ENCODE measurements at places on chromosomes 13 and 19.

DNA sequence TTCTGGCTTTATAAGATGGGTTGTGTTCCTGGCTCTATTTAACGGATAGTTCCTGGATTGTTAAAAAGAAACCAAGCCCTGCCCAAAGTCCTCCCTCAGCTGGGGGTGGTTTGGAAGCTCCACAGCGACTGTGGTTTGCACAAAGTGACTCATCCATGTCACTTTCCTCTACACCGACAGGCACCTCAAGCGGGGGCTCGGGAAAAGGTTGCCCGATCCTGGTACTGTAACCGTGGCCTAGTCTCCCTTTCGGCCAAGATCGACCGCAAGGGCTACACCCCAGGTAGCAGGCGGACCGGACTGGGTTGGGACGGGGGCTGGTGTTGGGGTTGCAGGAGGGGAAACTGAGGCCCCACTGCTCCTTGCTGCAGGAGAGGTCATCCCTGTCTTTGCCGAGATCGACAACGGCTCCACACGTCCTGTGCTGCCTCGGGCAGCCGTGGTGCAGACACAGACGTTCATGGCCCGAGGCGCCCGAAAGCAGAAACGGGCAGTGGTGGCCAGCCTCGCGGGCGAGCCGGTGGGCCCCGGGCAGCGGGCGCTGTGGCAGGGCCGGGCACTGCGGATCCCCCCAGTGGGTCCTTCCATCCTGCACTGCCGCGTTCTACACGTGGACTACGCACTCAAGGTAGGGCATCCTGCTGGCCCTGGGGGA is 1.6 kb downstream of the ARRDC2 start:
- DNase-seq, result no peak

GRCh38 chr13:76829572-76830327 is 56.5 kb downstream of the KCTD12 start:
- no peak for DNase-seq

- DNase-seq, result peak; percentile 30
These were observed 1.4 kb downstream of the PARP4 start for GRCh38 chr13:24511019-24511815.

DNA sequence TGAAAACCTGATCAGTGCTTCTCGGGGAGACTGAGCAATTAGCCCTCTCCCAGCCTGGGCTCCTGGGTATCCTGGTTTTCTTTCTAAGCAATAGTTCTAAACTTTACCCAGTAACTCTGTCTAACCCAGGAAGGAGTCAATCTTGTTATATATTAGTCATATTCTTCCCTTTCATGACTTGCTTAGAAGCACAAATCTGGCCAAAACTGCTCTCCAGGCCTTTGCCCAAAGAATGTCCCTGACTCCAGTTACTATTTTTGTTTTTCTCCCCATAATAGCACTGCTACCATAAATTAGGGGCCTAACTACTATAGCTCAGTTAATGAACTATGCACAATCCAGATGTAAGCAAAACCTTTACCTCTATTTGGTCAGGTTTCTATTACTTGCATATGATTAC is 355.8 kb upstream of the HTR2A start:
- DNase-seq, result no peak

GRCh38 chr19:19067276-19068072 is 3.7 kb downstream of the SLC25A42 start:
- no peak for DNase-seq

- DNase-seq, result no peak
These were observed 31.0 kb downstream of the SLAIN1 start for GRCh38 chr13:77728265-77729125.

DNA sequence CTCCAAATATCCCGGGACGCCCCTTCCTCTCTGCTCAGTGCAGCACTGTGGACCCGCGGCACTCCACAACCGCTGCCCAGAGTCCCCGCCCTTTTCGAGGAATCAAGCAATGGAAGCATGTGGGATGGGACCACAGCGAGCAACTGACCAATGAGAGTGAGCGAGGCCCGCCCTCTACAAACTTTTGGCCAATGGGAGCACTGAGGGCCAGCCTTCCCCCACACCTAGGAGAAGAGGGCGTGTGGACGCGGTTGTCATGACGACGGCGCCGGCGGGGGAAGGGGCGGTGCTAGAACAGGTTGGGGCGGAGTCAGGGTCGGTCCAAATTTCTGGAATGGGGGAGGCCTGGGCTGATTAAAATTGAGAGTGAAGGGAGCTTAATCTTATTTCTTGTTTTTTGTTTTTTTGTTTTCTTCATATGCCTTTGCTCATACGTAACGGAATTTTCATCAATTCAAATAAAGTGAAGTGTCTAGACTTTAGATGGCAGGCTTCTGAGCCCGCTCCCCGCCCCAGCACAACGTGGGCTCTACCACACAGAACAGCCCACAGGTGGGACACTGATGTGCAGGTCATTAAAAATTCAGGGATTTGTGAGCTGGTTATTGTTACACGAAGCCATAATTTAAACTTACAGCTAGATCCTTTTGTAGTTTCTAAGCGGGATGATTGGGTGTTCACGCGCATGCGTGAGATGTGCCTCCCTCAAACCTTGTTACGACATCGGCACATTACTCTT is at the start of gene DNAAF3:
Gene DNAAF3, minus strand, starts transcription at position 84 of the 739 bp plus-strand sequence. CDS start 200 bp downstream, outside the sequence.
- peak; percentile 48 for DNase-seq

DNA sequence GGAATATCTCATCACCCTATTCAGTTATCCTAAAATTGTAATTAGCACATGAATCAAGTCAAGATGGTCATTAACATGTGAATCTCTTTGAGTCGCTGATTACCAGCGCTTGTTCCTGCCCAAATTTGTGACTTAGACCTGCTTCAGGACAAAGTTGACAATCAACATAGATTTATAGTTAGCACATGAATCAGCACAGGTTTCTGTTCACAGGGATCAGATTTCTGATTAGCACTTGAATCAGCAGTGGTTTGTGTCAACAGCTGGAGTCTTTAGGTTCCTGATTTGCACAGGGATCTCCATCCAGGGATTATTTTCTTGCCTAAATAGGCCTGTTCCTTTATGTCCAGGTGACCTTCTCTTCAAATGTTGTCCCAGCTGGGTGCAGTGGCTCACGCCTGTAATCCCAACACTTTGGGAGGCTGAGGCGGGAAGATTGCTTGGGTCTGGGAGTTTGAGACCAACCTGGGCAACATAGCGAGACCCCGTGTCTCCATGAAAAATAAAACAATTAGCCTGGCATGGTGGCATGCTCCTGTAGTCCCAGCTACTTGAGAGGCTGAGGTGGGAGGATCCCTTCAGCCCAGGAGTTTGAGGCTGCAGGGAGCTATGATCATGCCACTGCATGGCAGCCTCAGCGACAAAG is 3.8 kb upstream of the LRFN3 start:
- no peak for DNase-seq

- DNase-seq, result no peak
These were observed 85.6 kb downstream of the GNG7 start for GRCh38 chr19:2616741-2617392.

DNA sequence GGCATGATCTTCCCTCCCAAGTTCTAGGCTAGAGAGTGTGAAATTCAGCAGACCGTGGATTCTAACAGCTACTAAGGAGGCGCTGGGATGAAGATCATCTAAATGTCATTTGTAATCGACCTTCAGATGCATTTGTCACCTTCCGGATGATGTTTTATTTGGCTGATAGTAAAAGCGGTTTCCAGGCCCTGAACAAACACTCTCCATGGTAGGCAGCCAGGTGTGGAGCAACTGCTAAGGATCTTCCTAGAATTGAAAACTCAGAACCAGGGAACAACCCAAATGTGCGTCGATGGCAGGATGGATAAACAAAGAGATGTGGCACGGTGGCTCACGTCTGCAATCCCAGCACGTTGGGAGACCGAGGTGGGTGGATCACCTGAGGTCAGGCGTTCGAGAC is 107.2 kb upstream of the CACNA1A start:
- DNase-seq, result no peak

GRCh38 chr13:48561466-48562235 is 28.8 kb upstream of the RCBTB2 start:
- no peak for DNase-seq

- no peak for DNase-seq
These were observed 47.4 kb downstream of the SMAD9 start for GRCh38 chr13:36872621-36873020.

- DNase-seq, result no peak
These were observed 10.4 kb downstream of the ZNF93 start for GRCh38 chr19:19911150-19911549.

GRCh38 chr13:87536899-87537298 is 134.3 kb upstream of the SLITRK5 start:
- no peak for DNase-seq

DNA sequence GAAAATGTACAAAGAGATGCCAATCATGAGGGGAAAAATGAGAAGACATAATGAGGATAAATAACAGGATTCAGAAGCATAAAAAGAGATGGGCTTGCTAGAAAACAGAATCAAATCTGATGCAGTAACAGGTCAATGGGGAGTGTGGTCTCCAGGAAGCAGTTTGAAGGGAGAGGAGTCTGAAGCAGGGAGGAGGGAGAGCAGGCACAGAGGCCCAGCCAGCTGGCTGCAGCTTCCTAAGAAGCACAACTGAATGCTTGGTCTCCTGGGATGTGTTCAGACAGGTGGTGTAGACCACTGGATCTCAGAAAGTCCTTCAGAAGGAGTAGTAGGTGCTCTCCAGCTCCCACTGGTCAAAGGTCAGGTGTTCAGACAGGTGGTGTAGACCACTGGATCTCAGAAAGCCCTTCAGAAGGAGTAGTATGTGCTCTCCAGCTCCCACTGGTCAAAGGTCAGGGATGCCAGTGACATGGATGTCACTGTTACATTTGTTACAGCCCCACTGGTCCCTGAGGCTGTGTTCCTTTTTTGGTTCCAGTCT is 68.3 kb upstream of the UBAC2 start:
- no peak for DNase-seq

DNA sequence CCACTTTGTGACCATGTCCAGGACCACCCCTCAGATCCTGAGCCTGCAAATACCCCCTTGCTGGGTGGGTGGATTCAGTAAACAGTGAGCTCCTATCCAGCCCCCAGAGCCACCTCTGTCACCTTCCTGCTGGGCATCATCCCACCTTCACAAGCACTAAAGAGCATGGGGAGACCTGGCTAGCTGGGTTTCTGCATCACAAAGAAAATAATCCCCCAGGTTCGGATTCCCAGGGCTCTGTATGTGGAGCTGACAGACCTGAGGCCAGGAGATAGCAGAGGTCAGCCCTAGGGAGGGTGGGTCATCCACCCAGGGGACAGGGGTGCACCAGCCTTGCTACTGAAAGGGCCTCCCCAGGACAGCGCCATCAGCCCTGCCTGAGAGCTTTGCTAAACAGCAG is 7.7 kb upstream of the CEACAM7 start:
- no peak for DNase-seq

- DNase-seq, result peak; percentile 65
These were observed at the start of gene ZNF793 for GRCh38 chr19:37506387-37507166. Gene ZNF793, plus strand, starts transcription at chr19:37506939. Its CDS starts 16,501 bp downstream, at chr19:37523440.

- DNase-seq, result no peak
These were observed 68.6 kb downstream of the SPACA7 start for GRCh38 chr13:112444416-112445399.

GRCh38 chr13:20395061-20395916 is 130.4 kb downstream of the CRYL1 start:
- DNase-seq, result no peak

DNA sequence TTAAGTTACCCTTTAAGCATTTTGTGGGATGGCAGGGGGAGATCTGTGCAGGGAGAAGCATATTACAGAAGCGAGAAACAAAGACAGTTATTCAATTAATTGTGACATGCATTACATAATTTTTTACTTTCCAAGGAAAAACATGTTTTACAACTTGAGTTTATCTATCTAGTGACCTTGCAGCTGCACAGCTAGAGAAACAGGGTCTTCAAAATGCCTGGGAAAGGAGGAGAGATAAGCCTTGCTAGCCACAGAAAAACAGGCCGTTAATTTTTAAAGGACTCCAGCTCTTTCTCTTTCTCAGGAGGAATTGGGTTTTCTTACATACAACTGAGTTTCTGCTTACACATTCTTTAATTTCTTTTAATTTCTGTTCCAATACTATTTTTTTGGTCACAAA is 14.8 kb upstream of the ZNF431 start:
- no peak for DNase-seq

- no peak for DNase-seq
These were observed 311.3 kb downstream of the DLEU7 start for GRCh38 chr13:50531917-50532899.

GRCh38 chr19:1189419-1189818 is 15.4 kb upstream of the SBNO2 start:
- peak; percentile 39 for DNase-seq

- DNase-seq, result no peak
These were observed 36.0 kb downstream of the BICRA start for GRCh38 chr19:47644743-47645482.

- no peak for DNase-seq
These were observed 599 bp downstream of the ZIC2 start for GRCh38 chr13:99982036-99982730.

- DNase-seq, result no peak
These were observed 48.7 kb upstream of the GPR183 start for GRCh38 chr13:99356012-99356261.

DNA sequence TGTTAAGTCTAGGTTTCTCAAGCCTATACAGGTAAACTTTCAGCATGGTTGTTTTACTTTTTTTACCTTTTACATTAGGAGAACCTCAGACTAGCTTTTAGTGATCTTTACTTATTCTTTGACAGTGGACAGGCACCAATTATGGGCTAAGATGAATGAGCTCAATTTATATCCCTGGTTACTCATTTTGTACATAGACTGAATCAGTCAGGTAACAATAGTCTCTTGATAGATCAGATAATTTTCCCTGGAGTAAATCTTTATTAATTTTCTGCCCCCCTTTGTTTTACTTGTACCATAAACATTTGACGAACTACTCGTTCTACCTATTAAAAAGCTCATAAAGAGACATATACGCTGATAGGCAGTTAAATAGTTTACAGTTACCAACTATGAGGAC is 22.8 kb downstream of the SPART start:
- DNase-seq, result no peak

- no peak for DNase-seq
These were observed 267.5 kb upstream of the ARGLU1 start for GRCh38 chr13:106835477-106835876.

DNA sequence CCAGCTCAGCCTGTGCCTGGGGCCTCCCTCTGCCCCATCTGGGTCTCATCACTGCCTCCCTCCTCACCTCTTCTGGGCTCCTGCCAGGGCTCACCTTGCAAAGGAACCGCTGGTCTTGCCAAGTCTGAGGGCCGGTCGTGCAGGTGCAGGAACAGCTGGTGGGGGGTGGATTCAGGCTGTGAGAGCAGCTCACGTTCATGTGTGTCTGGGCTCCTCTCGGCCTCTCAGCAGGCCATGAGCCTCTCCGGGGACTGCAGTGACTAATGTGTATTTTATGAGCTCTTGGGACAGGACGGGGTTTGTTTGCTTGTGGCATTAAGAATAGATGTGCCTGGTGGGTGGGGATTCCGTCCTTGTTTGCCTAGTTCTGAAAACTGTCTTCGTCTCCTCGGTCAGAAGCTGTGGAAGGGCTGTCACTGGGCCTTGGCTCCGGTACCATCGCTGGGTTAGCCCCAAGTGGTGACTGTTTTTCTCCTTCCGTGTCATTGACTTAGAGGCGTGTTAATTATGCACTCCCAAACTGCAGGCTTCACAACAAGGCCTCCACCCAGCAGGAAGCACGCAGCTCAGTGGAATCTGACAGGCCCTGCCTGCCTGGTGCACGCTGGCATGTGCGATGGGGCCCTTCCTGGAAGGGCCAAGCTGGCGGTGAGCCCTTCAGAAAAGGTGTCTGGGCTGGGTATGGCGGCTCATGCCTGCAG is 77.6 kb downstream of the KDM4B start:
- no peak for DNase-seq

- DNase-seq, result no peak
These were observed 288.0 kb upstream of the SLITRK6 start for GRCh38 chr13:86087244-86087643.

Measured in stimulated activated CD4-positive, alpha-beta T cell treated with anti-CD3 and anti-CD28 coated beads, TNF-alpha, amount 100 ng/mL, for 4 hours (primary cell).